ENCODE measurements at places on chromosomes 1 and 21. TPM values are rescaled to one million over a fixed set of nuclear protein-coding genes. Genes with fewer than 3 reads are reported as not detected.

LAMC1 gene
- polyA plus RNA-seq = 11.5 TPM

GCSAML gene
- not detected for polyA plus RNA-seq

DNA sequence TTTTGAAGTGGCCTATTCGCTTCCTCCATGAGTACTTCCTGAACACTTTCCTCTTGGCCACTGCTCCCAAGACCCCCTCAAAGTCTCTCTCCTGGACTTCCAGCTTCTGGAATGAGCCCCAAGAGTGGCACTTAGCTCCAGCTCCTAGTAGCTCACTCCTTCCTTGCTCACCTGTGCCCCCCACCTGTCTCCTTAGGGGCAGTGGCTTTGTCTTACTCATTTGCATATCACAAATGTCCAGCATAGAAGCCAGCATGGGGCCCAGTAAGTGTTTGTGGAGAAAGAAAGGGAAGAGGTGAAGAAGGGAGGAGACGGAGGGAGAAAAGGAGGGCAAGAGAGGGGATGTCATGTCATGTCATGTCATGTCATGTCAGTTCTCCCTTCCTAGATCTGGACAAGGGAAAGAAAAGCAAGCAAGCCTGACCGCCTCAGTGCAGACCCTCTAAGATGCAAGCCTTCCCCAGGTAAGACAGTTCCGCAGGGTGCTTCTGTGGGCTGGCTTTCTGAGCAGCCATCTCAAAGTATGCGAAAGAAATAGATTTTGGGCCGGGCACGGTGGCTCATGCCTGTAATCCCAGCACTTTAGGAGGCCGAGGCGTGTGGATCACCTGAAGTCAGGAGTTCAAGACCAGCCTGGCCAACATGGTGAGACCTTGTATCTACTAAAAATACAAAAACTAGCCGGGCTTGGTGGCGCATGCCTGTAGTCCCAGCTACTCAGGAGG is 6.9 kb upstream of the MX1 start:
- no peak for DNase-seq

DNA sequence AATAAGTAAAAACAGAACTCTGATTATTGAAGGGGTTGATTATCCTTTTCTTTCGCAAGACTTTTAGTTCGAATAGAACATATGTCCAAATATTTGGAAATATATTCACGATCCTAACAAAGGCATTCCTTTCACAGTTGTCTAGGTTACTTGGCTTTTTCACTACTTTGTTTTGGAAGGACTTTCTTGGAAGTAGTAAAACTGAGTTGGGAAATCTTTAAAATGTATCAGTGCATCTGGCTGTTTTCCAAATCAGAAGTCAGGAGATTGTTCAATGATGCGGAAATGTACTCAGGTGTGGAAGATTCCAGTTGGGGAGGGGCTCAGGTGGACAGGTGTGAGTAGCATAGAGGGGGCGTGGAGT is 67.1 kb downstream of the SH3BGR start:
- no peak for DNase-seq
